ENCODE measurements at places on chromosomes 11 and 22.

- no peak for DNase-seq
Observed at GRCh38 chr22:32183625-32184024, 21.2 kb downstream of the RFPL2 start.

GRCh38 chr22:45864959-45865476, 111.9 kb downstream of the WNT7B start:
- no peak for DNase-seq

DNA sequence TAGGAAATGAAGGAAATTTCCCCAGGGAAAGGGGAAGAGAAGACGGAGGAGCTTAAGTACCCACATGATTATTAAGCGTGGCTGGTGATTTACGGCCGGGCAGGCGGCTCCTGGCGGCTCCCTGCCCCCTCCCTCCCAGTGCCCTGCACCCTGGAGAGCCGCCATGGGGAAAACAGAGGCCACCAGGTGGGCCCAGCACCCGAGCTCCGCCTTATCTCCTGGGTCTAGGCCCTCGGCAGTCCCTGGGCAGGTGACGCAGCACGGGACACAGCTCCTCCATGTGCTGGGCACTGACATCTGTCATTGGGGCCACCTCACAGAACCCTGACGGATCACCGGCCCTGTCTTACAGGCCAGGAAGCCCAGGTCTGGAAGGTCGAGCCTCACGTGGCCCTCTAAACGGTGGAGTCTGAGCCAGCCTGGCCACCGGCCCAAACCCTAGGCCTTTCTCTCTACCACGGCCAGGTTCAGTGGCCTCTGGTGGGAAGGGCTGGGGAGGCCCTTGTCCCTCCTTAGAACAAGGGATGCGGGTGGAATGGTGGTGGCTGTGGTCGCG, 60.2 kb upstream of the PPARA start:
- DNase-seq, result no peak

GRCh38 chr22:39937906-39938305, 22.3 kb upstream of the TMA7B start:
- DNase-seq, result no peak

- DNase-seq, result no peak
Observed at GRCh38 chr11:55572548-55572947, 620 bp downstream of the OR4C16 start.
